ENCODE measurements at places on chromosomes 3 and 15.

GRCh38 chr3:158801696-158802408 lies at the start of gene MFSD1:
Gene MFSD1 (plus strand): TSS chr3:158802054. CDS start chr3:158802153, 99 bp downstream.
- peak; percentile 88 for DNase-seq

DNA sequence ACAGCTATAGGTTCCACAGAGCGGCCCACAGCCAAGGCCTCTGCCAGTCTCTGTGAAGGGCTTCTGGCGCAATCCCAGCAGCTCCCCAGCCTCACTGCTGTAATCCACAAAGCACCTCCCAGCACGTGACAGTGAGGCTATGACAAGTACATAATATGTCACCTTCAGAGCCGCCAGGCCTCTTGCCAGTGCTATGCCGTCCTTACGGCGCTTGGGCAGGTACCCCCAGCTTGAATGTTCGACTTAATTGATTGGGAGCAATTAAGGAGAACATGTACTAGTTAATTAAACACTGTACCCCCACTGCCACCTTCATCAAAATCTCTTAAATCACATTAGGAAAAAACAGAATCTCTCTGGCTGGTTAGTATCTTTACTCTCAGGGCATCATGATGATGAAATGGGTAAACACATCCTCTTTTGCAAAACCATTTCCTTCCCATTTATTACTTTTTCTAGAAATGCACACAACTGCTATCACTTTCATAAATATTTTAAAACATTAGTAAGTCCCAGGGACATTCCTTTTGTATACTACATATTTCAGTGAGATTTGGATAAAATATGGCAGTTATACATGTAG lies 169.9 kb downstream of the XXYLT1 start:
- no peak for DNase-seq

DNA sequence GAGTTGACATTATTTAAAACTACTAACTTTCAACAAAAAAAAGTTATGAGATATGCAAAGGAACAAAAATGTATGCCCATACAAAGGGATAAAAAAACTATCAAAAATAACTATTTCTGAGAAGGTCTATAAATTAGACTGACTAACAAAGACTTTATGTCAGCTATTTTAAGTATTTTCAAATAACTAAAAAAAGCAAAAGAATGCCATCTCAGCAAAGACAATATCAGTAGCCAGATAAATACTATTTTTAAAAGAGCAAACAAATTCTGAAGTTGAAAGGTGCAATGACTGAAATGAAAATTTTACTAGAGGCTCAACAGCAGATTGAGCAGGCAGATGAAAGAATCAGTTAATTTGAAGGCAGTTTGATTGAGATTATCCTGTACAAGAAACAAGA lies 3.6 kb upstream of the STRIT1 start:
- no peak for DNase-seq

DNA sequence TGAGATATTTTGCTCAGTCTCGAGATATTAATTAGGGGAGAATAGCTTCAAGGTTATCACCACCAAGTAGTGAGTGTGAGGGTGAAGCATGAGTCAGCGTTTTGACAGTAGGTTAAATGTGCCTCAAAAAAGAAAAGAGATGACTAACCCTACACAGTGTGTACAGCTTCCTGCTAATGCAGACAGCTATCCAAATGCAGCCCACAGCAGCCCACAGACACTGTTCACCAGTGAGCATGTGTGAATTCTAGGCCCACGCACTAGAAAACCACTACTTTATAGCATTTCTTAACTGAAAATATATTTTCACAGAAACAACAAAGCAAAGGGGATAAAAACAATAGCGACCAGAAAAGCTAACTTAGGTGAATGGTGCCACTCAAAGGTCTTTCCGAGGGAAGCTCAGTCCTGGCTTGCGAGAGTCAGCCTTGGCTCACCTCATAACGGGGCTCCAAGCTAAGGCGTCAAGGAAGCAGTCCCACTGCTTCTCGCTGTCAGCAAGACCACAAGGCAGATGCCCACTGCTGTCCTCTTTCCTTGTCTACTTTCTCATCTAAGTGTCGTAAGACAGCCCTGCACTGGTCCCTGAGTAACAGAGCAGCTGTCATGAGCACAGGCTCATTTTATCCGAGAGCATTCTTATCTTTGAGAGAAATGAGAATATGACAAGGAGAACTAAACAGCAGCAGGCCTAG lies 47.6 kb downstream of the TXNRD3 start:
- DNase-seq: no peak

DNA sequence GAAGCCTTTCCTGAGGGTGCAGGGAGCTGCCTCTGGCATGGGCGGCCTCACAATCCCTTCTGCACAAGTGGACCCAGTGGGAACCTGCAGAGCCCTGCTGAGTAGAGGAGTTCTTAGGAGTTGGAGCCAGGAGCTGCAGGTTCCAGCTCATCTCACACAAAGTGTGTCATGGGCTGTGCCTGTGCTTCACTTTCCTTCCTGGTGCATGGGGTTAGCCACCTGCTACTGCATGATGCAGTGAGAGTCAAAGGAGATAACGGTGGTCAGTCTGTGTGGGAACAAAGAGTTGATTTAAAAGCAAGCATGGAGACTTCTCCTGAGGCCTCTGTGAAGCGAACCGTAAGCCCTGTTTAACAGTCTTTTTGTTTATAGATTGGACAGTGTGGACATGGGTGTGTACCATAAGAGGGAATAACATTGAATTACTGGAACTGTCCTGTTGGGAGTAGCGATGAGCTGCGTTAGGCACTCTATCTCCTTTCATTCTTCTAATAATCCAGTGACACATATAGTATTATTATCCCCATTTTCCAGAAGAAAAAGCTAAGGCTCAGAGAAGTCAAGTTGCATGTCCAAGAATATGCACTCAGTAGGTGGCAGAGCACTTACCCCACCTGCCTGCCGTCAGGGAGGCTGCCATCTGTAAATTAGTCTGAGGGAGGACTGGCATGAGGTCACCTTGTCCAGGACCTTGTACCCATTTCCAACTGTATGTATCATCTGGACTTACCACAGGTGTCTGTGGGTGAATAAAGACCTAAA lies 68.7 kb upstream of the PRR23C start:
- no peak for DNase-seq

DNA sequence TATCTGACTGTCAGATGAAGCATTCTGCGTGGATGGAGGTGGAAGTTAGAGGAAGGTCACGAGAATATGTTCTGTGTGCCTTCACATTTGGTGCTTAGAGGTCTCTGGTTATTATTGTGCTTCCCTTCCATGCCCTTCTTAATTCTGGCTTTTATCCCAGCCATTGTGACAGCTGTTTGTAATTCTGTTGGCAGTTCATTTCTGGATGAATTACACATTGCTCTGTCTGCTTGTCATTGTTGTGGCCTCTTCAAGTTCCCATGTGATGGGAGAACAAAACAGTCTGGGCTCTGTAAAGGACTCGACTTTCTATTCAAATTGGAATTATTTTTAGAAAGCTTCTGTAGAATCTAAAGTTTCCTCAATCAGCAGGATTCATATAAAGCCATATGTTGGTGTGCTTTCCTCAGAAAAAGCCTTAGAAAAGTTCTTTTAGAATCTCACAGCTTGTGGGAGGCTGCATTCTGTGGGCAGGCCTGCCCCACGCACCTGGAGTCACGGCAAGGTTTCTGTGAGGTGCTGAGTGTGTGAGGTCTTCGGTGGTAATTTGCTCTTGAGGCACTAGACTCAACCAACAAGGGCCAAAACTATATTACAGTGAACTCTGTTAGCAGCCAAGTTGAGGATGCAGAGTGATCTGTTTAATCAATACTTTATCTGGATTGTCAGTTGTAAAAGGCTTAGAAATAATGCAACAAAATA lies 397.4 kb upstream of the AZI2 start:
- no peak for DNase-seq

GRCh38 chr3:12280357-12280806 lies 8.5 kb upstream of the PPARG start:
- DNase-seq: no peak

DNA sequence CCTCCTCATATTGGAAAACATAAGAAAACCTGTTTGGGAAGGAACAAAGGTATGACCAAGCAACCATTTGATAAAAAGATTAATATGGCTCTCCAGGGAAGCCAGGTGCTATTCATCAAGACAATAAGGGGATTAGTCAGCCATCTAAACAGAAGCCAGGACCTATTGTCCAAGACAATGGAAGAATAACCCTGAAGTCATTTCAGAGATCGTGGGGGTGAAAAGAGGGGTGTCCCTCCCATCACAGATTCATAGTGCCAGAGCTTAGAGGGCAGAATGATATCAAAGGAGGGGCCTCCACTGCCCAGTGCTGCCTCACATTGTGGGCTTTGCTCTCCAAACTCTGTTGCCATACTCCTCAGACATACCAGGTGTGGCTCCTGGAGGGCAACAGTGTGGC lies 73.5 kb downstream of the DAPK2 start:
- no peak for DNase-seq

GRCh38 chr3:189188466-189188865 lies 16.7 kb downstream of the TPRG1 start:
- no peak for DNase-seq

GRCh38 chr3:36814066-36814717 lies 49.8 kb upstream of the DCLK3 start:
- no peak for DNase-seq

GRCh38 chr15:50123861-50124557 lies 5.0 kb upstream of the ATP8B4 start:
- DNase-seq: no peak

GRCh38 chr3:121252676-121253075 lies 293.1 kb downstream of the POLQ start:
- DNase-seq: no peak

GRCh38 chr3:39269528-39269927 lies 10.3 kb downstream of the CX3CR1 start:
- no peak for DNase-seq

DNA sequence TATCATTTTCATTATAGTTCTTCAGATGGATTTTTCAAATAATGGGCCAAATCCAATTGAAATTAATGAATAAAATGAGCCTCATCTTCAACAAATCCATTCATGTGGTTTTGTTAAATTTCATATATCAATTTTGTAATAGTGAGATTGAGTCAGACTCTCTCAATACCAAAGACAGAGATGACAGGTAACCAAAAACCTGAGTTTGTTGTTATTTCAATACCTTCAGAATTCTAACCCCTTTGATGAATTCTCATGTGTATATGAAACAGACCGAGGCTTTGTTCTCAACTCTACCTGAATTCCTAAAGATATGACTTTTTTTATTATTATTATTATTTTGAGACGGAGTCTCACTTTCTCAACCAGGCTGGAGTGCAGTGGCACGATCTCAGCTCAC lies 92.8 kb downstream of the FOXP1 start:
- no peak for DNase-seq

- DNase-seq: no peak
These were observed 12.4 kb downstream of the IREB2 start for GRCh38 chr15:78450285-78450858.

GRCh38 chr3:50345586-50346234 lies at the start of gene ZMYND10:
Gene ZMYND10 (minus strand): TSS chr3:50345732. CDS start chr3:50345579, 153 bp downstream.
- DNase-seq: peak; percentile 63

DNA sequence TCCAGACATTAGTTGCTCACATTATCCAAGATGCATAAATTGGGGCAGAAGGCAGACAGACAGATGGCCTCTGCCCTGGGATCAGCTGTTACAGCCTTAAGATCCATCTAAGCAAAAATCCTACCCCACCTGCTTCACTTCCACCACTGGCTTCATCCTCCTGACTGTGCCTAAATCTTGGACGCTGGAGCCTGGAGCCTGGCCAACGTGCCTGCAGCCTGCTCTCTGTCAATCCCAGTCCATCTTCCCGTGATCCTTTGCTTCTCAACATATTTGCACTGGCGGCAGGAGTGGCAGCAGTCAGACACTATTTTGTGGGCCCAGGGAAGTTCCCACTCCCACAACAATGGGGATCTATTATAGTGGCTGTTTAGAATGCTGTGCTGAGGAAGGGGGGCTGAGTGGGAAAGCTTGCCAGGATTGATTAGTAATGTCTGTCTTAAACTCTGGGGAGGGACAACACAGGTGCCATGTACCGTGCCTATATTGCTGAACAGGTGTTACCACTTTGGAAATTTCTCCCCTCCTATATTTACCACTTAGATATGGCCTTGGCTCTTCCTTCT lies 121.2 kb downstream of the MEGF11 start:
- DNase-seq: no peak

DNA sequence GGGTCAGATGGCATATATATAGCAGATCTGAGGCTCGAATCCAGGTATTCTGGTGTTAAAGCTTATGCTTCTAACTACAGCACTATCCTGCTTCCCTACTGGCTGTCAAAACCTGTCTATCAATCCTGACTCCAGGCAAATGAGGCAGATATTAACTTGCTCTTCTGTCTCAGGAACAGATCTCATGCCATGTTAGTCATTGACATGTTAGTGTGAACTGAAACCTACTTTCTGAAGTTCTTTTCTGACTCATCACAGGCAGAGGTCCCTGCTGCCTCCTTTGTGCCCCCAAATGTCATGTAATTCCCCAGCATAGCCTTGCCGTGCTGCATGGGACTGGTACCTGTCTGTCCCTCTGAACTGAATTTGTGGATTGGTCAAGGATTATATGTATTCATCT lies 125.0 kb upstream of the SMAD3 start:
- no peak for DNase-seq

- DNase-seq: no peak
These were observed 894.0 kb downstream of the ROBO2 start for GRCh38 chr3:77933926-77934325.

DNA sequence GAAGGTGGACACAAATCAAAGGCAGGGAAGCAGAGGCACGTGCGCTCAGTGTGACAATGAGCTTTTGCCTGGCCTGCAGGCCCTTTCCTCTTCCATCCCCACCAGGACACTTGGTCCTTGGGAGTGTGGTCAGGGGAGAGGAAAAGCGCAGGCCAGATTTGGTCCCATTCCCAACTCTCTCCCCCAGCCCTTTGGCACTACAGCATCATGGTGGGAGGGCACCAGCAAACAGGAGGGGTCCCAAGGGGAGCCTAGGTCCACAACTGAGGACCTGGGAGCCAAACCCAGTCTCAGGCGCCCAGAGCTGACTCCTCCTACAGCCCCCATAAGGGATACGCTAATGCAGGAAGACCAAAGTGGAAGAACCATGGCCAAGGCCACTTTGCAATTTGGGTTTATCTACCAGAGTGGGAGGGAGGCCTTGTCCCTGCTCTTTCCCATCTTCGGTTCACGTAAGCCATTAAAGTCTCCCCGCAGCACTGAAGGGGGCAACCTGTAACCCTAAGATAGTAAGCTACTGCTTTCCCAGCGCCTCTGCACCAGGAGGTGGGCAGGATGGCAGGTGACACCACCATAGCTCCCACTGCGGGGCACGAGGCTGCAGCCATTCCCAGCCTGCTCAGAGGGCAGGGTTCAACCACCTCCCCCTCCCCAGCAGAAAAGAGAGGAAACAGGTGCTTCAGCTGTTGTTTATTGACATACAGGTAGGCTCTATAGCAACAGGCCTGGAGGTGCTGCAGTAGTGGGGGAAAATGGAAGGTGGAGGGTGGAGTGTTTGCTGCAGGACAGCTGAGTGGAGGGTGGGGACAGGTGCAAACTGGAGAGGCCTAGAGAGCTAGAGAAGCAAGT lies 993 bp upstream of the GRAMD2A start:
- no peak for DNase-seq

GRCh38 chr15:63483521-63484371 lies 20.6 kb upstream of the USP3 start:
- DNase-seq: no peak

Measured in effector memory CD4-positive, alpha-beta T cell (primary cell).